ENCODE measurements at places on chromosomes 3 and 15.

- DNase-seq: no peak
Observed at GRCh38 chr3:148642214-148642613, 55.5 kb upstream of the AGTR1 start.

GRCh38 chr3:50581459-50581842 lies 12.1 kb downstream of the HEMK1 start:
- no peak for DNase-seq

DNA sequence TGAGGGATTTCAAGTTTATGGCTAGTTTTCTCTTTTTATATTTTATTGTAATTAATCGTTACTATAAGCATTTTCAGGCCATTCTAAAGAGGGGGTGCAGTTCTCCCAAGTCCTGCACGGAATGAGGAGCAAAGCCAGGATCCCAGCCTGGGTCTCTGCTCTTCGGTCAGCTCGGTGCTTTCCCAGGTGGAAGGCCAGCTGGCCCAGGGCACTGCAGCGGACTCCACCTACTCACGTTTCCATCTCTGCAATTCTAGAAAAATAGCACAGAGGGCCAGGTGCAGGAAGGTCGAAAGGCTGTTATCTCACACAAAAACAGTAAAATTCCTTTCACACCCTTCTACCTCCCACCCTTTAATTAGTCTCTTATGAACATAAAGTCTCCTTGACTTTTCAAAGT lies 59.5 kb upstream of the HES1 start:
- DNase-seq: no peak

DNA sequence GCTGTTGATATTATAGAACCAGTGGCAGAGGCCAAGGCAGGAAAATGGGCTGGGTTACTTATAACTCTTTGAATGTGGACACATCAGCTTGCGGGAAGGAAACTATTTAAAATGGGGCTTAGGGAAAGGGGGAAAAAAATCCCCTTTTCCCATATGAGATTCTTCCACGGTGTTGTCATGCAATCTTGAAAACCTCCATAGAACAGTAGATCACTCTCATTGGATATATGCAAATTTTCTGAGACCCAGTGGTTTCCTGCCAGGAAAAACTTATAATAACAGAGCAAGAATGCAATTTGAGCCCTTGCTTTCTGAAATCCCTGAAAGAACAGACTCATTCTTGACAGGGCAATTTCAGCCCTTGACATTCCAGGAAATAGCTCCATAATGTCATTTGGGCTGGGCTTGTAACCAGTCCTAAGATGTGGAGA lies 31.1 kb downstream of the TMEM212 start:
- peak; percentile 96 for DNase-seq

GRCh38 chr3:134002306-134002705 lies 27.4 kb downstream of the SLCO2A1 start:
- DNase-seq: no peak

GRCh38 chr15:99592145-99592791 lies 26.5 kb downstream of the MEF2A start:
- DNase-seq: no peak

DNA sequence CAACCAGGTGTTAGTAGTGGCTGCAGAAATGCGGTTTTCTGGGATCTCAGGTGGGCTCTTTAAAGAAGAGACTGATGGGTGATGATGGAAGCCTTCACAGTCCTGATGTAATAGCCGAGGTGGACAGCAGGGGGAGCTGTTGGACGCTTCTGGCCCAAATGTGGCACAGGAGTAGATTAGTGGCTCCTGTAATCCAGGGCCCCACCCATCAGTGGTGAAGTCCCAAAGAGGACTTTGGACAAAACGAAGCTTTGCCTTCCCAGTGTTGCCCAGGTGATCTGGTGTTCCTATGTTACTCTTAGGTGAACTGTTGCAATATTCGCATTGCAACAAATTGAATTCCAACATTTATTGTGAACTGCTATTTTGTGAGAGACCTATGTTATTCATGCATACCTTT lies 31.8 kb upstream of the MYZAP start:
- no peak for DNase-seq

- no peak for DNase-seq
Observed at GRCh38 chr3:190972840-190973270, 110.4 kb upstream of the GMNC start.

DNA sequence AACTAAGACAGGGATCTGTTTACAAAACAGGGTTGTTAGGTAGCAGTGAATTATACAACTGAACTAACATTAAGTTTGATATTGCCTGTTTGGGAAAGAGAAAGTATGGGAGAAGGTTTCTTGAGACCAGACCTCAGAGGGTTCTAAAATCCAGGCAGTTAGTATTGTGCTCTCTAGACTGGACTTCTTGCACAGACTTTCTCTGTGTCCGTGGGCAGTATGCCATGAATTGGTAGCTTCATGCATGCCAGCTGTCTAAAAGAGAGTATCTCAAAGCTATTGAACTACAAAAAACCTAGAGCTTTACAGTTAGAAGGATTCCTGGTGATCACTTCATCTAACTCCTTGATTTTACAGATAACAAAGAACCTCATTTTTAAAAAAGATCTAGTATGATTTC lies 12.5 kb downstream of the SAMD7 start:
- DNase-seq: no peak

DNA sequence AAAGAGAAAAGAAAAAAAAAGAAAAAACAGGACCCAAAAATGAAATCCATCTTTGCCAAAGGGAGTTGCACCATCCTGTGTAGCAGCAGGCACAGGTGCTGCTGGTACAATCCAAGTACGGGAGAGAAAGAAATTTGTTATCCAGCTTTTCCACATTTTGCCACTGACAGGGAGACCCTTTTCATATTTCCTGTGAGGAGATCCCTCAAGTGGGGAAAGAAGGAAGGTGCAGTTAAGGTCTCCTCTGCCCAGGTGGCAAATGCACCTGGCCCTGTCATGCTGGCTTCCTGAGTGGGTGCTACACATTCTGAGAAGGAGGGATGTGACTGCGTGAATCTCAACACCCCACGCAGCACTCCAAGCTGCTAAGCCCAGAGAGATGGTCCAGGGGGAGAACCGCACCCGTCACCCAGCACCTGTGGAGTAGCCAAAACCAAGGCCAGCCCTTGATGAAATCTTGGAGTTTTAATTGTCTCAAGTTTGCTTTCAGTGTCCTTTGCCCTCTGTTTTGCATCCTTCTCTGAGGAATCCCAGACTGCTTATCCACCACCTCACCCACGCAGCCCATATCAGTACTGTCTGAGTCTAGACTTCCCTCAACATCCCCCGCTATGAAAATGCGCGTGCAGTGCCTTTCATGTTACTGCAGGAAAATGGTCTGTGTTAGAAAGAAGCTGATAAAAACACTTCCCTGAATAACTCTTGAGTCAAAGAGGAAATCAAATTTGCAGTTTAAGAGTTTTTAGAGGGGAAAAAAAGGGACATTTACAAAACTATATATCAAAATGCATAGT lies 141.9 kb upstream of the THBS1 start:
- DNase-seq: no peak

Measured in glomerular endothelial cell (primary cell).